ENCODE measurements at places on chromosomes 3 and 15.

DNA sequence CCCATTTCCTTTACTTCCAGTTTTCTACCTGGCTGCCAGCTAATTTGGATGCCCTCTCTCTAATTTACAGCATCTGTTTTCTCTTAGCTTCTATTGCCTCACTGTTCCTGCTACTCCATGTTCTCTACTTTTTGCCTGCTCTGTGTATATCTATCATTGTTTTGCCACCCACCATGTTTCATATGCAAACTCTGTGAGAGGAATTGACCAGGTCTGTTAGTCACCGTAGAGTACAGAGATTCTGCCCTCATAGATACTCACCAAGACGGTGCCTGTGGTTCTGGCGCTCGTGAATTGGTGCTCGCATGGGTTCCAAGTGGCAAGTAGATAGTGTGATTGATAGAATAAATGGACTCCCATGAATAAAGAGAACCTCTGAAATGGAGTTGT lies 288.8 kb downstream of the CNTN6 start:
- no peak for DNase-seq

DNA sequence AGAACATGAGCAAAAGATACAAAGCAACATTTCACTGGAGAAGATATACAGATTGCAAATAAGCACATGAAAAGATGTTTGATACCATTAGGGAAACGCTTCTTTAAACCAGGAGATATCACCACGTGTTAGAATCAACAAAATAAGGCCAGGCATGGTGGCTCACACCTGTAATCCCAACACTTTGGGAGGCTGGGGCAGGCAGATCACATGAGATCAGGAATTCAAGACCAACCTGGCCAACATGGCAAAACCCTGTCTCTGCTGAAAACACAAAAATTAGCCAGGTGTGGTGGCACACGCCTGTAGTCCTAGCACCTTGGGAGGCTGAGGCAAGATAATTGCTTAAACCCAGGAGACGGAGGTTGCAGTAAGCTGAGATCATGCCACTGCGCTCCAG lies 20.5 kb upstream of the MUC20 start:
- DNase-seq: no peak

DNA sequence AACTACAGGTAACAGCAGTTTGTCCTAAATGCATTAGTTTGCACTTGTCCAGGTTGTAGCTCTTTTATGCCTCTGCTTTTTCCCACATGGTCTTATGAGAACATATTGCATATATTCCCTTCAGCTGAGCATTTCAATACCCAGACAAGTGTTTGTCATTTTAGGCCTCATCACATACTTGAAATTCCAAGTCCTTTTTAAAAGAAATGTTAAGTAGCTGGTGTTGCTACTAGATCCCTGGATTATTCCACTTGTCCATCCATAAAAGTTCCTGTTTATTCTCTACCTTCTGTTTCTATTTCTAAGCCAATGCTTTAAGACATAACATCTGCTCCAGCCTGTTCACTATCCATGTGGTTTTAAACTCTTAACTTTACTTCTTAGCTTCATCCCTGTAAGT lies 128.4 kb downstream of the NECTIN3 start:
- no peak for DNase-seq

GRCh38 chr3:25749031-25749581 lies 34.1 kb downstream of the NGLY1 start:
- DNase-seq: no peak

- no peak for DNase-seq
These were observed 498.6 kb downstream of the NAALADL2 start for GRCh38 chr3:175357758-175358157.

Measured in activated CD4-positive, alpha-beta T cell treated with anti-CD3 and anti-CD28 coated beads, Interleukin-2, amount 50 U/mL, for 48 hours (primary cell).